ENCODE measurements at places on chromosomes 12 and 14. TPM values are rescaled to one million over a fixed set of nuclear protein-coding genes. Genes with fewer than 3 reads are reported as not detected.

- no peak for DNase-seq
Observed at GRCh38 chr12:1103632-1104031, 112.6 kb downstream of the ERC1 start.

DNA sequence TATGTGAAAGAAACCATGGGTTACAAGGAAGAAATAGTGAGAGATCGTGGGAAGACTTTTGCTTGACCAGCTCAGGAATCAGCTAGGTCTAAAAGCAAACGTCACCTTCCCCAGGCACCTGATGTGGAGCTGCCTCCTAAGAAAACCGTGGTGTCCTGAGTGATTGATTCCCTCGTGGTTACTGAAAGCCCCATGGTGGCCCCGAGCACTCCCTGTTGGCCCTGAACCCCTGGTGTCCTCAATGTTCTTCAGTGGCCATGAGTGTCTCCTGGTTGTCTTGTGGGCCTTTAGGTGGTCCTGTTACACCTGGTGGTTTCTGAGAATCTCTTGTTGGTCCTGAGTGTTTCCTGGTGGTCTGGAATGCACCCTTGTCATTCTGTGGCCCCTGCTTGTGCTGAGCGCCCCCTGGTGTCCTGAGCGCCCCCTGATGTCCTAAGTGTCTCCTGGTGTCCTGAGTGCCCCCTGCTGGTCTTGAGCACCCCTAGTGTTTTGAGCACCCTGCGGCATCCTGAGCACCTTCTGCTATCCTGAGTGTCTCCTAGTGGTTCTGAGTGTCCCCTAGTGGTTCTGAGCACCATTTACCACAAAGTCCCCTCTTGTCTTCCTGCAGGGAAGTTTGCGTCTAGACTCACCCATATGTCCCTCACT is 518.7 kb downstream of the TMEM121 start:
- DNase-seq = peak; percentile 8

GRCh38 chr12:100403446-100403845 is 46.6 kb downstream of the SLC17A8 start:
- no peak for DNase-seq

DNA sequence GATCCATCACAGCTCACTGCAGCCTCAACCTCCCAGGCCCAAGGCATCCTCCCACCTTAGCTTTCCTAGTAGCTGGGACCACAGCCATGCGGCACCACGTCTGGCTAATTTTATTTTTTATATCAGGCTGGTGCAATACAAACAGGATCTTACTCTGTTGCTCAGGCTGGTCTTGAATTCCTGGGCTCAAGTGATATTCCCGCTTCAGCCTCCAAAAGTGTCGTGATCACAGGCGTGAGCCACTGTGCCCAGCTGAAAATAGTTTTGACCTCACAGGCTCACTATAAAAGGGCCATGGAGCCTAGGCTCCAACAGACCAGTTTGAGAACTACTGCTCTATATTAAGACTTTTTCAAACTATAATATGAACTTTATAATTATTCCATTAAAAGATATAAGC is 37.3 kb downstream of the SNX6 start:
- DNase-seq = no peak

GRCh38 chr12:2641207-2641606 is 153.6 kb upstream of the FKBP4 start:
- peak; percentile 80 for DNase-seq

The TCL1B gene
- total RNA-seq = 5.5 TPM

The ARID2 gene
- 54.9 TPM for total RNA-seq

The GPRC5A gene
- 0.38 TPM for total RNA-seq
